ENCODE measurements at places on chromosomes 11 and 22.
A peak's percentile ranks its signal among the peaks of the same experiment; 100 is the strongest.

DNA sequence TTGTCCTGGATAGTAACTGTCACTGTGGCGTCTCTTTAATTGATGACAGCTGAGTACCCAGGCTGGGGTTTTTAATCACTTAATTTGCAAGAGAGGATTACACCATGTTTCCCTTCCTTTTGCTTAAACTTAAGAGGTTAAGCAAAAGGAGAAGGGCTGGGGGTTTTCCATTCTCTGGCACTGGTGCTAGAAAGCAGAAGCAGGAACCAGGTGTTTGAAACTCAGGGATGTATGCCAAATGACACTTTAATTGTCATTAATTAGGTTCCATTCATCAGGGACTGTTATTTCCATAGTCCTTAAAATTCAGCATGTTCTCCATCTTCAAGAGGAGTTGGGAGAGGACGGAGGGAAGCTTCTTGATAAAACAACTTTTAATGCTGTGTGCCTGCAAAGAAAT lies 746.2 kb downstream of the NELL1 start:
- DNase-seq = no peak

DNA sequence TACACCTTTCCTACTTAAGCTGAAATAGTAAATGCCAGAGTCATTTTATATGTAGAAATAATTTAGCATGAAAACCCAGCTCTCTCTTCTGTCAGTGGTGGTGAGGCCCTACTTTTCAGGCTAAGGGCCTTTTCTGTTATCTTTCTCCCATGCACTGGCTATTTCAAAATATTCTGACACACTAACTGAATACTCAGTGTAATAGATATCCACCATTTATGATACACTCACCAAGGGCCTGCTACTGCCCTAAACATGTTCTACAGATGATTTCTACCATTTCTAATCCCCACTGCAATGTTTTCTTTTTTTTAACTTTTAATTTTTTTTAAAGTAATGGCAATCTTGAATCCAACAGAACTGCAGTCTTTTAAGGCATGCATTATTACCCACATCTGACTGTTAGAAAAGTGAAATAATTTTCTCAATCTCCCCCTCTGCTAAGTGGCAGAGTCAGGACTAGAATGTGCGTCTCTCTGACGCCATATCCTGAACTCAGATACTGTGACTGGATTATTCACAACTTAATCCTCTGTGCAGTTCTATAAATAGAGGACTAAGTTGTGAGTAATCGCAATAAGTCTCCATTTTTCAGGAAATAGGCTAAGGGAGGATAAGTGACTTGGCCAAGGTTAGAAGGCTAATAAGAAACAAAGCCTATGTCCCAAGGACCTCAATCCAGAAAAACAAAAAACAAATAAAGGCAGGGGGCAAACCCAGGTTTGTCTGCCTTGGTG lies 44.0 kb downstream of the GRAMD1B start:
- DNase-seq = no peak

- DNase-seq = no peak
Observed at GRCh38 chr11:67369801-67370284, 3.6 kb downstream of the CLCF1 start.

DNA sequence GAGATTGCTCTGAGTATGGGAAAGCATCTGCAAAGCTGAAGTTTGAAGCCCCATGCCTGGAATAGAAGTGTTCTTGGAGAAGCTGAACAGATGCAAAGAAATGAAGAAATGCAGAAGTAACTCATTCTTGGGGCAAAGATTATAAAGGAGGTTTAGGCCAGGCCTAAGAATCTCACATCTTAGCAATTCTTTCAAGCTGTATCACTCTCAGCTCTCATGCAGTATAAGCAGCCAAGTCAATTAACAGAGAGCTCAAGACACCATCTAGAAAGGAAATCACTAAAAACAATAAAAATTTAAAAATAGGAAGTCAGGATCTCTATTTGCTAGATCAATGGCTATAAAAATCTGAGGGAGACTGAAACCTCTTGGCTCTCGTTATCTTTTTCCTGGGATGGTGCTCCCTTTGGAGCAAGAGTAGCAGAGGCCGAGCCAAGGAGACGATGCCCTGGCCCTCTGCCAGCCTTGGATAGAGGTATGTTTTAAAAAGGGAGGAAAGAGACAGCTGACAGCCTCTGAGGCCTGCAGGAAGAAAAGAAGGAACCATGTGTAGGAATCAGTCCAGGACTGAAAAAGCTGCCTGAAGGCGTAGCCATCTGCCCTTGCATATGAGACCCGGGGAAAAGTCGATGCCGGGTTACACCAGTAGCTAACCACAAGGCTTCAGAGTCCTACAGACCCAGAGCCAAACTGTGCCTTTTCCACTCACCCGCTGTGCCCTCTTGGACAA lies 229.8 kb downstream of the BLID start:
- no peak for DNase-seq

GRCh38 chr22:49975543-49976389 lies 15.2 kb downstream of the PIM3 start:
- DNase-seq = no peak

DNA sequence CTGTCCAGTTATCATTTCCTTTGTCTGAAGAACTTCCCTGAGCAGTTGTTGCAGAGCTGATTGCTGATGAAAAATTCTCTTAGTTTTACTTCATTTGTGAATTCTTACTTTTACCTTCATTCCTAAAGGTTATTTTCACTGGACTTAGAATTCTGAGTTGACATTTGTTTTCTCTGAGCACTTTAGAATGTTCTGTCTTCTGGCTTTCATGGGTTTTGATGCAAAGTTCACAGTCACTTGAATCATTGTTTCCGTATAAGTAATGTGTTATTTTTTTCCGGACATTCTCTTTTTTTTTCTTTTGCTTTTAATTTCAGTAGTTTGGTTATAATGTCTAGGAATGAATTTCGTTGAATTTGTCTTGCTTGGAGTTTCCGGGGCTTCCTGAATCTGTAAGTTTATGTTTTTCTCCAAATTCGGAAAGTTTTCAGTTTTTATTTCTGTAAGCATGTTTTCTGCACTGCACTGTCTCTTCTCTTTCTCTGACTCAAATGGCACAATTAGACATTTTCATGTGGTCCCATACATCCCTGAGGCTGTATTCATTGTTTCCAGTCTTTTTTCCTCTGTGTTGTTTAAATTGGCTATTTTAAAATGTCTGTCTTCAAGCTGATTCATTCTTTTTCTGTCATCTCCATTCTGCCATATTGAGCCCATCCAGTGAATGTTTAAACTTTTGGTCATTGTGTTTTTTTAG lies 68.5 kb upstream of the NARS2 start:
- no peak for DNase-seq

DNA sequence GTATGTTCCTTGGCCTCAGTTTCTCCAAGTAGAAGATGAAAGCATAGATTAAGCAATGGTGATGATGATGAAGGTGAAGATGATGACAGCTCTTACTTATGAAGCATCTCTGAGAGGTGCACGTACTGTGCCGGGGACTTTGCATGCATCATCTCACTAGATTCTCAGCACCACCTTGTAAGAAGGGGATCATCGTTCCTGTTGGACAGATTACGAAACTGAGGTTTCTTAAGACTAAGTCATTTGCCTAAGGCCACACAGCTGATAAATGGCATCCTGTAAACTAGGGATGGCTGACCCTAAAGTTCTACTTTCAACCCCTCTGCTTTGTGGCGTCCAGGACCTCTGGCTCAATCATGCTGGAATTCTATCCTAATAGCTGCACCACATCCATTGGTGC lies 8.7 kb downstream of the MS4A15 start:
- DNase-seq = no peak

DNA sequence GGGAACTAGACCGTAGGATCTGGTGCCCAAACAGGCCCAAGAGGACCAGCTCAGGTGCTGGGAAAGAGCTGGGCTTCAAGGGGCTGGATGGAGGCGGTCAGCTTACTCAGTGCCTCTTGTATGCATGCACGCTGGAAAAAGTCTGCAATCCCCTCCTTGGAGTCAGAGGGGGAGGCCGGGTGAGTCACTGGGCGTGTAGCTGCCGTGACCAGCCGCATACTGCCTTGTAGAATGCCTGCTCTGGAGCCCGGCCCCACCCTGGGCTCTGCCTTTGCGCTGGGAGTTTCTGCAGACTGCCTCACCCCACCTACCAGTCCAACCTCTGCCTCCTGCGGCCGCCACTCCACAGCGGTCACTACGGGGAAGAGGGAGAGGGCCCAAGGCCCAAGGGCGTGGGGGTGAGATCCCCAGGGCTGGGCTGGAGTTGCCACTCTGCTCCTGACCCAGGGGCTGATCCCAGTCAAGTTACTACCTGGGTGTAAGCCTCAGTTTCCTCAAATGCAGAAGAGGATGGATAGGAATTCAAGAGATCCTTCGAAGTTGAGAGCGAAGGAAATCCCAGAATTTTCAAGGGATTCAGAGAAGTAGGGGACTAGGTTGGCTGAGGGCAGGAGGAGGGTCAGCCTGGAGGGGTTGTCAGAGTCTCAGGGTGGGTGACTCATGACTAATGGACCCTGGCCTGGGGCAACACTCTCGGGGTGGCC lies 4.2 kb downstream of the MRGPRF start:
- DNase-seq = no peak

DNA sequence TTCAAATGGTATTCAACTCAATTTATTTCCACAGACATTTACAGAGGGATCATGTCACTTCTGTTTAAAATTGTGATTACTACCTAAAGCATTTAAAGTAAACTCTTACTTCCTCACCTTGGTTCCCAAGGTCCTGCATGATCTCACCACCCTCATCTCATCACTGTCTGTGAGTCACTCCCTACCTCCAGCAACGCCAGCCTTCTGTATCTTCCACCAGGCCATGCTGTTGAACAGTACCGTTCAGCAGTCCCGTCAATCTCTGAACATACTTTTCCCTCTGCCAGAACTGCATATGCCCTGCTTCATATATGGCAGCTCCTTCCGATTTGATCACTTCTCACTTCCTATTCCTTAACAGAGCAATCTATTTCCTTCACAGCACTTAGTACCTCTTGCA lies 2.0 kb downstream of the FBXO3 start:
- DNase-seq = no peak

GRCh38 chr11:112096194-112096593 lies 9.5 kb downstream of the SDHD start:
- no peak for DNase-seq

GRCh38 chr11:10653946-10654810 lies 39.4 kb downstream of the IRAG1 start:
- peak; percentile 40 for DNase-seq

GRCh38 chr11:134561331-134561720 lies 149.3 kb upstream of the B3GAT1 start:
- DNase-seq = no peak

DNA sequence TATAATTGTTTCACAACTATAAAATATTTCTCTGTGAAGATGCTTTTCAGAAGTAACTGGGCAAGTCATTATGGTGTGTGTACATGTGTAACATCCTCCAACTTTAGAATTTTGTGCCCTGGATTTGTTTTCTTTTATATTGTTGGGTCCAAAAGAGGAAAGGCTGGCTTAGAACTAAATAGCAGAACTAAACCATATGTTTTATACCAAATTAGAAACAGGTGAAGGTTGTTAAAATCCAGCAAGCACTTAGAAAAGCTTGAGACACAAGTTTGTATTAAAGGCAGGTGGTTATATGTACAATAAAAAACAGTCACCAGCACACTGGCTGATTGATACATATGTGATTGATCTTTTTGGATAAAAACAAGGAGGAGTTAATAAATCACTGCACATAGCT lies 158.5 kb downstream of the WNT11 start:
- no peak for DNase-seq

DNA sequence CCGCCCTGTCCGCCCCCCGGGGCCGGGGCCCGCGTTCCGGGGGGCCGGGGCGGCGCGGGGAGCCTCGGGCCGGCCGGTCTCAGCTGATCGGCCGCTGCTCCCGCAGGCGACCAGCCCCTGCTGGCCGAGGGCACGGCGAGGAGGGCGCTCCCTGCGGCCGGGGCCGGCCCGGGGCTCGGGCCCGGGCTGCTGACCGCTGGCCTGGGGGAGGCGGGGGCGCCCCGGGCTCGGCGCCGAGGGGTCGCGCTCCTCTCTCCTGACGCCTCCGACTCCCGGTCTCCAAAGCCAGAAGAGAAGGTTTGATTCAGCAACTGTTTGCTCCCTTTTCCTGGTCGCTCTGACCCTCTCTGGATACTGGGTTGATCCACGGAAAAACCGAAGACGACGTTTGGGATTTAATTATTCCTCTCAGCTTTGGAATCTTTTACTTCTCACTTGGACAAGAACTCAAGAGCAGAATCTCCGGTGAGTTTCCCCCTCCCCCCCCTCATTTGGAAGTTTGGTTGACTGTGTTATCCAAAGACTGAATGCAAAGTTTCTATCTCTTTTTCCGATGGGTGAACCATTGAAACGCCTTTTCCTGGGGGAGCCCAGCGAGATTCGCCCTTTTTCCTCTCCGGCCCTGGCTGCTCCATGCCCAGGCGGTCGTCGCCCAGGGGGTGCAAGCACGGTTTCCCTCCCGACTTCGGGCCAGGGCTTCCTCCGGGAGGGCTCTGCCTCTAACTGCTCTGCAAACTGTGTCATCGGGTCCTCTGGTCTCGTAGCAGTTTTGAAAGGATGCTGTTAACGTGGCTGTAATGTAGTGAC lies 725 bp downstream of the KDM2A start:
- no peak for DNase-seq

DNA sequence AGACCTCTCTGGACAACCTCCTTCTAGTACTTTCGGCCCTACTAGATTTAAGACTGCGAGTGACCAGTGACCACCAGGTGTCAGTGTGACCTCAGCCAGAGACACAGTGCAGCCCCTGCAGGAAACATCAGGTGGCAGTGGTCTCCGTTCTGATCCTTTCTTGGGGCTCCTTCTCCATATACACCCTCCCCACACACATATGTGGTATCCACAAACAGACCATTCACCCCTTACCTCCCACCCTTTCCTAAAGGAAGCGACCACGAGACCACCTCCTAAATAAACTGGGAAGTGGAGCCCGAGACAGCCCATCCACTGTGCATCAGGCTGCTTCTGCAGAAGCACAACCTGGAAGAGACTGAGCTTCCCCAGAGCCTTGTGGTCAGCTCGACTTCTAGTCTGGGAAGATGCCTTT lies 38.5 kb upstream of the CYP2D6 start:
- peak; percentile 70 for DNase-seq

Measured in GDM1 (cell line).